ENCODE measurements at places on chromosomes 12 and 14. TPM values are rescaled to one million over a fixed set of nuclear protein-coding genes. Genes with fewer than 3 reads are reported as not detected.

Gene TM9SF1
- total RNA-seq = 35.2 TPM

DNA sequence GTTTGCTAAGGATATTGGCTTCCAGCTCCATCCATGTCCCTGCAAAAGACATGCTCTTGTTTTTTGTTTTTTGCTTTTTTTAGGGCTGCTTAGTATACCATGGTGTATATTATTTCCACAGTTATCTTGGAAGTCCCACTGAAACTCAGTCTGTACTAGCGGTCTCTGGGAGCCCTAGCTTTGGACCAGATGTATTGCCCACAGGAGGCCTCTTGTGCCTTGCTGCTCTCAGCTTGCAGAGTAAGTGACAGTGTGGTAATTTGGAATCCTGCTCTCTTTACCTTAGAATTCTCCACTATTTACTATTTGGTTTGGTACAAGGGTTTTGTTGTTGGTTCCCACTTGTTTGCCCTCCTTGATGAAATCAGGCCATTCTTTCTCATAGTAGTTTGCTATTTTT, 1022.9 kb downstream of the LRFN5 start:
- DNase-seq = no peak

DNA sequence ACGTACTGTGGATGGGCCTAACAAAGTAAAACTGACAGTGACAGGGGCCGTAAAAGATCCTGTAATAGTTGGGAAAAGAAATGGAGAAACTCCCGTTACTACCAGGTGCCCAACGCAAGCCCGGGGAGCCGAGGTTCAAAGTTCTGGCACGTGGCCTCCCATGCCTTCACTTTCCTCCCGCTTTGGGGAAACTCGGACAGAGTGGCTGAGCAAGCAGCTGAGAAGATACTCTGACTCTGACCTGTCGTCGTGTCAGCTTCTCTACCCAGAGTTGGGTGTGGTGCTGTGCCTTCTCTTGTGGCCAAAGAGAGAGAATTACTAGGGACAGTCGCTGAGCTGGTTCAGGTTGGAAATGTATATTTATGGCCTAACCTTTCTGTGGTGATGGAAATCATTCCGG, 1.7 kb downstream of the B4GALNT3 start:
- DNase-seq = no peak

GRCh38 chr12:57625261-57626032, 7.6 kb downstream of the B4GALNT1 start:
- no peak for DNase-seq

DNA sequence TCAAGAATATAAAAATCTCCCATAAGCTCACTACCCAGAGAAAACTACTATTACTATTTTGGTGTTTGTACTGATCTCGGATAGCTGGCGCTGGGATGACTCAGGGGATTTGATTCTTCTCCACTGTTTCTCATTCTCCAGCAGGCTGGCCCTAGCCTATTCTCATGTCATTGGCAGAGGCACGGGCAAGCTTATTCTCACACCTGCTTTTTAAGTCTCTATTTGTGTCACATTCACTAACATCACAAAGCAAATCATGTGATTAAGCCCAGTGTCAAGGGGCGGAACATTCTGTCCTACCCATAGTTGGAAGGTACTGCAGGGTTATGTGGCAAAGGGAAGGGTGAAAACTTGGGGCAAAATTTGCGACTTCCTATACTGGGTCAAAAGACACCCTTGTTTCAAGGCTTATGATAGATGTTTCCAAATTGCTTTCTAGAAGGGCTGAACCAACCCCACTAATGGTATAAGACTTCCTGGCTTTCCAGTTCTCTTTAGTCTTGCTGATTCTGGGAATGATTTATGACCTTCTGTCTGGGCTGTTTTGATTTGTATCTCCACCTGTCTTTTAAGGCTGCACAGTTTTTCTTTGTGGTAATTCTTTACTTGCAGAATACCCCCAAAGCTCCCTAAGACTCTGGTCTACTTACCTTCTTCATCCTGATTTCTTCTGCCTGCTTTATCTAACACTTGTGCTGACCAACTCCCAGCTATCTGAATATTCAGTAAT, 406.4 kb downstream of the NRXN3 start:
- no peak for DNase-seq

Gene C12orf54
- not detected for total RNA-seq

DNA sequence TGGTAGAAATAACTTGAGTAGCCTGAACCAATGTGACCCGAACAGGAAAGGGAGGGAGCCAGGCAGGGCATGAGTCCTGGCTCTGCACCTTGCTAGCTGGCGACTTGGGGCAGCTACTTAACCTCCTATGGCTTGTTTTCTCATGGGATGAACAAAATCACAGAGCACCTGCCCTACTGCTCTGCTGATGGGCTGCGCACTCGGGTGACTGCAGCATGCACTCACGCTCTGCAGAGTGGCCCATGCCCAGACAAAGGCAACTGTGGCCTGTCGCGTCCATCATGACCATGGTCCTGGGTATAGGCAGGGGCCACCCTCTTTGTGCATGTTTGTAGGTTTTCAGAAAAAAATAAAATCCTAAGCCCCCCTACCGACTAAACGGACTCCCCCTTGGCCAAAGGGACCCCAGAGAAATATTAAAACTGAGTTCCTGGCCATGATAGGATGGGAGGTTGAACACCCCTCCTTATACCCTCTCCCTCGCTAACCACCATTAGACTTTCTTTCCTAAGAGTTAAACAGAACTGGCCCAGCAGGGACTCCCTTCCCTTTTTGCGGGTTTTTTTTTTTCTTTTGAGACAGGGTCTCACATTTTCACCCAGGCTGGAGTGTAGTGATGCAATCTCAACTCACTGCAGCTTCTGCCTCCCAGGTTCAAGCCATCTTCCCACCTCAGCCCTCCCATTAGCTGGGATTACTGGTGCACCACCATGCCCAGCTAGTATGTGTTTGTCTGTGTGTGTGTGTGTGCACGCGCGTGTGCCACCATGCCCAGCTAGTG, 32.5 kb downstream of the VWF start:
- DNase-seq = no peak

DNA sequence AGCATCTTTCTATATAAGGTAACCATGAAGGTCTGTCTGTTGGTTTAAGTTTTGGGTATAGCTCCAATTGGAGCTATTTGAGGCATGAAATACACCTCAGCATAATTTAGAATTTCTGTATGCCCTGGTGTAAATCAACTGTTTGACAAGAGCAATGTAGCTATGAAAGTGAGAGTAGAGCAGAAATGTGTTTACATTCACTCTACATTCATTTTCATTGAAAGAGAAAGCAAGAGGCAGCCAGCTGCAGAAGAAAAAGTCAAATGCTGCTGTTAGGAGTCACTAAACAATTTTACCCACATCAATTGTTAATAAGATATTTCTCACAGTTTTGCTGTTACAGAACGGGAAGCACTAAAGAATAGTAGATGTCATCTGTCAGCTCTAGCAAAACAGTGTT, 252.5 kb downstream of the SLC6A15 start:
- no peak for DNase-seq

DNA sequence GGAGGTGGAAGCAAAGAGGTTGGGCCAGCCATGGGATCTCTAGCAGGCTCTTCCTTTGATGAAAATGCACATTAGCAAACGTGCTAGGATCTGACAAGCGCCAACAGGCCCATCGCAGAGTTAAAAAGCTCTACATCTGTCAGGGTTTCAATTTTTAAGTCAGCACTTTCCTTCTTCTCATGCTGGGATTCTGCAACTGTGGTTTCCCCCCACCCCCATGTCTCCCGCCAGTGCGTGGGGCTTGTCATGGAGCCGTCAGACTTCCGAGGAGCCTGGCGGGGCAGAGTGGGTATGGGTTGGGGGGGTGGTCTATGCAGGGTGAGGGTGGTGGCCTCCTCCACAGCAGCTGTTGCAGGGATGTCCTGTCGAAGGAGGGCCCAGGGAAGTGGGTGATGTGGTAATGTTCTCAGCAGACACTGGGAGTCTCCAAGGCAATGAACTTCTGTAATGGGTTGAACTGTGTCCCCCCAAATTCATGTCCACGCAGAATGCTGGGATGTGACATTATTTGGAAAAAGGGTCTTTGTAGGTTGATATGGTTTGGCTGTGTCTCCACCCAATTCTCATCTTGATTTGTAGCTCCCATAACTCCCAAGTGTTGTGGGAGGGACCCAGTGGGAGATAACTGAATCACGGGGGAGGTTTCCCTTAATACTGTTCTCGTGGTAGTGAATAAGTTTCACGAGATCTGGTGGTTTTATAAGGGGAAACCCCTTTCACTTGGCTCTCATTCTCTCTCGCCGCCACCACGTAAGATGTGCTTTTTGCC, 115.2 kb upstream of the MAP1LC3B2 start:
- no peak for DNase-seq

DNA sequence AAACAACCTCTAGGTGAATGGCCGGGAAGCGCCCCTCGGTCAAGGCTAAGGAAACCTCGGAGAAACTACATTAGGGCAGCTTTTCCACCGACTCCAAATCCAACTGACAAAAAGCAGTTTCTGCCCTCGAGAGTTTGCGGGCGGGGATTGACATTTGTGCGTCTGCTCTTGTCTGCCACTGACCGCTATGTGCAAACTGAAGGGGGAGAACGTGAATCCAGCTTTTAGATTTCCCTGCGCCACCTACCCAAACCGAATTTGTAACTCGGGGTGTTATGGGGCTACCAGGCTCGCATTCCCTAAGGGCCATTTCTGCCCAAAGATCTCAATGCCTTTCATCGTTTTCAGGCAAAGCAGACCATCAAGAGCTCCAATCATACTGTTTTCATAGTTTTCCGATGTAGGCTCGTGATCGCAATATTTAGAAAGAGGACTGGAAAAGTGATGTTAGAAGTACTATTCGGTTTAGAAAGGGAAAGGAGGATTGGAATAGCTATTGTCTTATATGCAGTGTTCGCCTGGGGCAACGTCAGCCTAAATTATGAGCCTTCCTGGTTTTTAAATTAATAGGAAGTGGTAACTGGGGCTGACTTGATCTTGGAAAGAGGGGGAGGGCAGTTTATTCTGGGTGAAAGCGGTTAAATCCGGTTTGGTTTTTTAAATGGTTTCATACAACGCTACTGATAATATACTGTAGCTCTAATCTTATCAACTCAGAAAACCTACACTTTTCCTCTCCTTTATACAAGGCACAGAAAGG, 45.4 kb downstream of the BCAT1 start:
- DNase-seq = no peak

- no peak for DNase-seq
These were observed 41.6 kb upstream of the CDK17 start for GRCh38 chr12:96441816-96442215.

Gene MYH6
- not detected for total RNA-seq

Gene SLC39A2
- total RNA-seq = not detected

GRCh38 chr12:121184425-121184824, 25.5 kb upstream of the P2RX4 start:
- DNase-seq = no peak

- DNase-seq = no peak
These were observed 139.4 kb upstream of the KRR1 start for GRCh38 chr12:75650595-75651341.

- no peak for DNase-seq
These were observed 43.7 kb upstream of the CNTN1 start for GRCh38 chr12:40648519-40648918.

DNA sequence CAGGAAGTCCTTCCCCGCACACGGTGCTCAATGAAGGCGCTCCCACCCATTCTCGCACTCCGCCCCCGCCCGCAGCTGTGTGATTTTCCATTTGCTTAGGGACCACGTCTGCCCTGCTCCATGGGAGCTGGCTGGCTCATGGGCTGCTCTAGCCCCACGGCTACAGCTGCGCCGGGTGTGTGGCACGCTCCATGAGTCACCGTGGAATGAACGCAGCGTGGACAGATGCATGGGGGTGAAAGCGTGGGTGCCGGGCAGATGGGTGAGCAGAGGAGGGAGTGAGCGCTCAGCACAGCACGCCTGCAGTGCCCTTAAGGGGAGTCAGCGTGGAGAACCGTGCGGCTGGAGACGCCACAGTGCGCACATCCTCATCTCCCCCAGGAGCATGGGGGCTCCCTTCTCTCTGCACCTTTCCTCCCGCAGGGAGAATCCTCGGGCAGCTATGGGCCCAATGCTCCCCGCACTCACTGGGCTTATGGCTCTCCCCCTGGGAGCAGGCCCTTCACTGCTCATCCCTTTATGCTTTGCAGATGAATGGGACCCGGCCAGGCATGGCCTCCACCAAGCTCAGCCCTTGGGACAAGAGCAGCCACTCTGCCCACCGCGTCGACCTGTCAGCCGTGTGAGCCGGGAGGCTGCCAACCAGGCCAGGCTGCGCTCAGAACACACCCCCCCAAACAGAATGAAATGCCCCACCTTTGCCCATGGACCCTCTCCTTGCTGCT, 185.1 kb downstream of the ADGRD1 start:
- DNase-seq = no peak

Gene IL25
- total RNA-seq = not detected

DNA sequence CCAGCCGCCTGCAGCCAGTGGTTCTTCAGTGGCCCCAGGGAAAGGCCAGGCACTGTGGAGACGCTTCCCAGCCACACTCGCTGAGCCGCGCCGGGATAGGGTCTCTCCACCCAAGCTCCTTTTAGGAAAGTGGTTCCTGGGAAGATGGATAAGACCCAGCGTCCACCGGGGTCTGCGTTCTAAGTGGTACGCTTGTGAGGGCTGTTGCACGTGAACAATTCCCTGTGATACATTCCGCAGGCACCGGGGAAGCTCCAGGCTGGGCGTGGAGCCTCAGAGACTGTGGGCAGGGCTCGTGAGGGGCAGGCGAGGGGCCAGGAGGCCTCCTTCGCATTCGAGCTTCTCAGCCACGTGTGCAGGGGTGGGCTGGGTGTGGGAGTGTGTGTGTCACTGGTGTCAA, 48.4 kb downstream of the GALNT9 start:
- no peak for DNase-seq

DNA sequence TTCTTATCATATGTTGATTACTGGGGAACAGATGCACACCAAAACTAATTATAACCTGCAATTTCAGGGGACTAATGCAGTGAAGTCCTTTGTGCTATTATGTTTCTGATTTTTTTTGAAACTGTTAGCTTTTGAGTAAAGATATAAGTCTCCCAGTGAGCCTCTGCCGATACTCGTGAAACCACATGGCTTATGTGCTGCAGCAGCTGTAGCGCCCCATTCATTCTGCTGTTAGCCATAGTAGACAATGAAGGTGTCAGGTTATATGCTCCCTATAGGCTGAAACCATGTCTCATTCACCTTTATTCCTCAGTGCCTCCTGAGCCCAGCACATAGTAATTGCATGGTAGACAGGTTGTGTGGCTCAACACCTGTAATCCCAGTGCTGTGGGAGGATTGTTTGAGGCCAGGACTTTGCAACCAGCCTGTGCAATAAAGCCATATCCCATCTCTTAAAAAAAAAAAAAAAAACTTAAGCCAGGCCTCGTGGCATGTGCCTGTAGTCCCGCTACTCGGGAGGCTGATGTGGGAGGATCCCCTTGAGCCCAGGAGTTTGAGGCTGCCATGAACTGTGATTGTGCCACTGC, 25.0 kb downstream of the GOLGA5 start:
- no peak for DNase-seq

- no peak for DNase-seq
These were observed 375.3 kb downstream of the BCAT1 start for GRCh38 chr12:24573621-24574020.

Gene ADIPOR2
- 69.9 TPM for total RNA-seq
